ENCODE measurements at places on chromosomes 7 and 10.

GRCh38 chr7:13188236-13188805, 500.9 kb downstream of the ARL4A start:
- no peak for DNase-seq

DNA sequence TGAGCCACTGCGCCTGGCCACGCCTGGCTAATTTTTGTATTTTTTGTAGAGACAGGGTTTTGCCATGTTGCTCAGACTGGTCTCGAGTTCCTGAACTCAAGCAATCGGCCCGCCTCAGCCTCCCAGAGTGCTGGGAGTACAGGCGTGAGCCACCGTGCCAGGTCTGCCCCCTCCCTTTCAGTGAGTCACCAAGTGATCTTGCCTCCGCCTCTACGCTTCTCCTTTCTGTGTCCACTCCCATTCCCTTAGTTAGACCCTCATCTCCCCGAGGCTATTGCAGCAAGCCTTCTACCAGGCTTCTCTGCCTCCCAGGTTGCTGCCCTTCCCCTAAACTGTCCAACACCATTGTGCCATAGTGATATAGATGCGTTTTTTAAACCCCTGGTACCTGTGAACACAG, 32.9 kb downstream of the CDC123 start:
- no peak for DNase-seq

DNA sequence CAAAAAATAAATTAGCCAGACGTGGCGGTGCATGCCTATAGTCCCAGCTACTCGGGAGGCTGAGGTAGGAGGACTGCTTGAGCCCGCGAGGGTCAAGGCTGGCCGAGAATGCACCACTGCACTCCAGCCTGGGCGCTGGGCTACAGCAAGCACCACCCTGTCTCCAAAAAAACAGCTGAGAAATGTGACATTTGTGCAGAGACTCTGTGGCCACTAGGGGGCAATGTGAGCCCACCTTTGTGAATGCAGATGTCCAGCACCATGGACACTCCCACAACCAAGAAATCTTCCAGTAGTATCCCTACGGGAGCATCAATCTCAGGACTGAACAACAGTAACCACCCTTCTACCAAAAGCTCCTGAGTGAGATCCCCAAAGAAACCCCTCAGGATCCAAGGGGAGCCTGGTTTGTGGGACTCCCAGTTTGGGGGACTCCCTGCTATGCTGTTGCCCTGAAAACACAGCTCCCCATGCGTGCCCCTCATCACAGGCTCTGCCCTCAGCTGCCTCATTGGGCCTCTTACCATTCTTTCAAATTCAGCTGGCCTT, 6.2 kb upstream of the AHCYL2 start:
- DNase-seq, result peak; percentile 79

DNA sequence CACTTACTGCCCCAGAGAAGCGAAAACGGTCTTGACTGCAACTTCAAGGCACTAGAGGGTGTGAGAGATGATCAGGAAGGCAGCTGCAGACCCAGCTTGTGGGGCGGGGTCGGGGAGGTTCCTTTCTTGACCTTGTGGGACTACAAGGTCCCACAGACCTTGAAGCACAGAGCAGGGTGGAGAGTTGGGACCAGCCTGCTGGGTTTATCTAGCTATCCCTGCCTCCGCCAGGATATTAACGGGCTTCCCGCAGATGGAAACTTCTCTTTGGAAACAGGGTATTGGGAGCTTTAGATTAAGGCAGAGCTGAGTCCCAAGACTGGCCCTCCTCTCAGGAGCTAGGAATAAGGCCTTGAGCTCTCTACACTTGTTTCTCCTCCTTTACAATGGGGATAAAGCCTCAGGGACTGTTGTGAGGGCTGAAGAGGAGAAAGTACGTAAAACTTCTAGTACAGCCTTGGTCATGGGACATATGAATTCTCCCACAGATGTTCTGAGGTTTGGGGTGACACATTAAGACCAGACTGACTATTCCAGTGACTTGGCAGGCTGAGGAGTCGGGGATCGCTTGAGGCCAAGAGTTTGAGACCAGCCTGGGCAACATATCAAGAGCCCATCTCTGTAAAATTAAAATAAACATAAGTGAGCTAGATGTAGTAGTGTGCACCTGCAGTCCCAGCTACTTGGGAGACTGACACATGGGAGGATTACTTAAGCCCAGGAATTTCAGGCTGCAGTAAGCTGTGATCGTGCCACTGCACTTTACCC, 153.2 kb downstream of the CDH23 start:
- DNase-seq, result no peak

DNA sequence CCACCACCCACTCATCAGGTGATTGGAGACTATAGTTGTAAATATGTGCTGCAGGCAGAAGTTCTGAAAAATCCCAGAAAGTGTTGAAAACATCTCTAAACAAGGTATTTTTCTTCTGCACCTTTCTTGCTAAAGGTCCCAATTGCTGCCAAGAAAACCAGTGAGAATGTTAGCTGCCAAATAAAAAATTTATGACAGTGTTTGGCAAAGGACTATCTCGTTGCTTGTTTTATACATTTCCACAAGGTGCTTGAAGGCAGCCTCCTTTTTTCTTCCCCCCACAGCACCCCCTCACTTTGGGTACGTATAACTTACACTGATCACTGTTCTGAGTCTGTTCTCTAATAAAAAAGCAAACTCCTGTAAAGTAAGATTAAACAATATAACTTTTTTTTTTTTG, 158.6 kb upstream of the TCF7L2 start:
- no peak for DNase-seq

DNA sequence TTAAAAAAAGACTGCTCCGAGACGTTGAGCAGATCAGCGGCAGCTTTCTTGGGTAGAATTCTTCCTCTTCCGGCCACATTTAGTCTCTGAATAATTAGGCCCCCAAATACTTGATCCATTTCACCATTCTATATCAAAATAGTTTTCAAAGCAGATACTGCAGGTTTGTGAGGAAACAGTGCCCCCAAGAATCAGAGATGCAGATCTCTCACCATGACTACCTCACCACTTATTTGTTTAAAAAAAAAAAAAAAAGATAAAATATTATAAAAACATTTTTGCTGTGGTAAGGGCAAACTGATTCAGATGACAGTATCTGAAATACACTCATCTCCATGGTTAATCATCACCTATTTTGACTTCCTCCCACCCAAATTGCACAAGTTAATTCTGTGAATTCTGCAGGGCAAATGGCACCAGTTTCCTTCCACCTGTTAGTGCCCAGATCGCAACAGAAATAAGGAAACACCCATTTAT, 210.4 kb downstream of the FAM107B start:
- no peak for DNase-seq

DNA sequence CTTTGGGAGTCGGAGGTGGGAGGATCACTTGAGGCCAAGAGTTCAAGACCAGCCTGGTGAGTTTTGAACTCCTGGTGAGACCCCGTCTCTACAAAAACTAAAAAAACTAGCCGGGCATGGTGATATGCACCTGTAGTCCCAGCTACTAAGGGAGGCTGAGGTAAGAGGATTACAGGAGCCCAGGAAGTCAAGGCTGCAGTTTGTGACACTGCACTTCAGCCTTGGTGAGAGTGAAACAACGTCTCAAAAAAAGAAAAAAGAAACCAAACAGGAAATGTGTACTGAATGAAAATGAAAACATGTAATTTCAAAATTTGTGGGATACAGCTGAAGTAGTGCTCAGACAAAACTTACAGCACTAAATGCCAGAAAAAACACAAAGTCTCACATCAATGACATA, 7.6 kb downstream of the ARHGAP12 start:
- no peak for DNase-seq

DNA sequence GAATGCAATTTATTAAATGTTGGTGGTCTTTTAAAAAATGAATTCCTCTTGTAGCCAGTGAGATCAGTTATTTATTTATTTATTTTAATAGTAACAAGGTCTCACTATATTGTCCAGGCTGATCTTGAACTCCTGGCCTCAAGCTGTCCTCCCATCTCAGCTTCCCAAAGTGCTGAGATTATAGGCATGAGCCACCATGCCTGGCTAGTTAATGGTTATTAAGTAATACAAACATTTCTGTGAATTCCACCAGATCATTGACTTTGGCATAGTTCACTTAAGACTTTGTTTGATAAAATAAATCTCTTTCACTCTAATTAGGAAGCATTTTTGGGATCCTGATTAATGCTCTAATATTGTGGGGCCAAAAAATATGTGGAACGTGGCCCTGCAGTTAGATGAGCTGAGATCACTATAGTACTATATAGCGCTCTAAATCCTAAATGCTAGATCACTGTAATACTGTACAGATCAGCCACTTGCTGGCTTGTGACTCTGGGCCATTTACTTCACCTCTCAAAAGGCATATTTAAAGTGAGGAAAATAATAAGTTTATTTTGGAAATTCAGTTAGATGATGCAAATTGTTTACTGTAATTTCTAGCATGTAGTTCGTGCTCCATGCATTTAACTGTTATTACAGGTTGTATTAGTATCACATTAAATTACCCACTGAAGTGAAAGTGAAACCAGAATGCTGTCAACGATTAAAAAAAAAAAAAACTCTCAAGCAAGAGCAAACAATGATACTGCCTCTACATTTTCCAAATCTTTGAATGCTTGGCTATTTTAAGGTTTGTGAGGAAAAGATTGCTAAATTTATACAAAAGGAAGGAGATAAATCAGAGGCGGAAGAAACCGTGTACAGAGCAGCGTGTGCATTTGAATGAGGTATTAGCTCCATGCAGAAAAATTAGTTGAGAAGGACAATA, 15.9 kb upstream of the FAS start:
- no peak for DNase-seq

DNA sequence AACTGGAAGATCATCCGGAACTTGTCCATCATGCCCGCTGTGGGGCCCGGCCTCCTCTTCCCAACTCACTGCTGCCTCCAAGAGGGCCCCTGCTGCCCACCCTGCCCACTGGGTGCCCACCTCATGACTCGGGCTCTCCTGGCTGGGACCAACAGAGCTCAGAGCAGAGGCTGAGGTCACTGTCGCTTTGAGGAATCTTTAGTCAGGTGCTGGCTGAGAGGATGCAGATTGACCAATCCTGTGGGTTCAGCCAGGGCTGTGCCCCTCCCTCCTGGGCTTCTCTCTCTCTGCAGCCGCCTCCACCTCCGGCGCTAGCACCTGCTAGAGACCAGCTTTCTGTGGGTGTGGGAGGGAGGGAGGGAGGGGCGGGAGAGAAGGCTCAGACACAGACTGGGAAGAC, at the start of gene CALHM1:
Gene CALHM1, minus strand, starts transcription at position 181 of the 400 bp plus-strand sequence. Its CDS starts 149 bp downstream, at position 32.
- DNase-seq, result no peak

DNA sequence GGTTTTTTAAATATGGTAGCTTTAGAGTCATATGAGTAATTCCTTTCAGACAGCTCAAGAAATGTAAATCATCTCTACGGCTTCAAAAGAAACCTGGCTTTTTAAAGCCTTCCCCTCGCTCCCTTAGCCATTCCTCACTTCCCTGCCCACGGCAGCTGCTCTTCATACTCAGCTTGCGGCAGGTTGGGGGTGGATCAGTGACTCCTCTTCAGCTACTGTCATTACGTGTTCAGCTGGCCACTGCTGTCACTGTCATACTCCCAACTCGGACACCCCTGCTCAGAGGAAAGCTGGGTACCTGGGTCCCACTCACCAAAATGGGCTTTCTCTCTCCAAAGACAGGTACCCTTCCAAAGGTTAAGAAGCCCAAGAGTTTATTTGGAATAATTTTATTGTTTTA, 6.6 kb downstream of the YWHAG start:
- DNase-seq, result no peak

GRCh38 chr10:427761-428519, 261.5 kb downstream of the DIP2C start:
- DNase-seq, result no peak

DNA sequence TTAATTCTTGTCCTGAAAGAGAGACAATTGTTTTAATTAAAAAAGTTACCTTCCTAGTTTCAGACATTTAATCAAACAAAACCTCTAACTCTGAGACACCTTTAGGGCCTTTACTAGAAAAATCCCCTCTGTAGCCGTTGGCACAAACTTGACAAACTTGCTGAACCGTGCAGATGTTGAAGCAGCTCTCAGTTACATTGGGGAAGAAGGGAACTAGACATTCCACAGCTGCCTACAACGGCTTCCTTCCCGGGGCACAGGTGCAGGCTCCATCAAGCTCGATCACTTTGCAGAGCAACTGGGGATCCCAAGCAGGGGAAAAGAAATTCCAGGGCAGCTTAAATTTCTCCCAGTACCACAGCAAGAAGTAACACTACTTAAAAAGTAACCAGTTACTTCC, 141.3 kb downstream of the SKAP2 start:
- no peak for DNase-seq

DNA sequence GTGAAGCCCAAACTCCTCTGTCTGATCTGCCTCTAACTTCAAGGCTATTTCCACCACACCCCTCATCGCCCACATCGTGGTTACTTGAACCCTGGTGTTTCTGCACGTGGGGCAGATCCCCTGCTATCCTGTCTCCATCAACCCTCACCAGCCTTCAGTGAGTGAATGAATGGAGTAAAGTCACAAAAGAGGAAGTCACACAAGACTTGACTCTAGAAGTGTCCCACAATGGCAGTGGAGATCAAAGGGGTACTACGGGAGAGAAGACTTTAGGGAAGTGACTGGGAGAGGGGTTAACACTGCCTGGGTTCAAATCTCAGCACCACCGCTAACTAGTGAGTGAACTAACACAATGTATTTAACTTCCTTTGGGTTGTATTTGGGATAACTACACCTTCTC, 85.9 kb downstream of the COBL start:
- DNase-seq, result no peak

- no peak for DNase-seq
Measured at GRCh38 chr7:106774768-106775551, 90.1 kb upstream of the PIK3CG start.

DNA sequence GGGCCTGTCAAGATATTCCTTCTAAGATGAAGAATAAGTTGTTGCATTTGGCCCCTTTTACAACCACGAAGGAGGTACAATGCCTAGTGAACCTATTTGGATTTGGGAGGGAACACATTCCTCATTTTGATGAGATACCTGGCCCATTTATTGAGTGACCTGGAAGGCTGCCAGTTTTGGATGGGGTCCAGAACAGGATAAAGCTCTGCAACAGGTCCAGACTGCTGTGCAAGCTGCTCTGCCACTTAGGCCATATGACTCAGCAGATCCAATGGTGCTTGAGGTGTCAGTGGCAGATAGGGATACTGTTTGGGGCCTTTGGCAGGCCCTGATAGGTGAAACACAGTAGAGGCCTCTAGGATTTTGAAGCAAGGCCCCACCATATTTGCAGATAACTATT, 704.6 kb downstream of the CCSER2 start:
- DNase-seq, result no peak

- DNase-seq, result no peak
Measured at GRCh38 chr7:132397070-132397469, 179.2 kb downstream of the PLXNA4 start.
